ENCODE measurements at places on chromosomes 12 and 14. TPM values are rescaled to one million over a fixed set of nuclear protein-coding genes. Genes with fewer than 3 reads are reported as not detected.

- DNase-seq, result no peak
These were observed 36.0 kb upstream of the GLIPR1 start for GRCh38 chr12:75444429-75445136.

- peak; percentile 54 for DNase-seq
These were observed 417.1 kb downstream of the AEBP2 start for GRCh38 chr12:19856389-19856788.

DNA sequence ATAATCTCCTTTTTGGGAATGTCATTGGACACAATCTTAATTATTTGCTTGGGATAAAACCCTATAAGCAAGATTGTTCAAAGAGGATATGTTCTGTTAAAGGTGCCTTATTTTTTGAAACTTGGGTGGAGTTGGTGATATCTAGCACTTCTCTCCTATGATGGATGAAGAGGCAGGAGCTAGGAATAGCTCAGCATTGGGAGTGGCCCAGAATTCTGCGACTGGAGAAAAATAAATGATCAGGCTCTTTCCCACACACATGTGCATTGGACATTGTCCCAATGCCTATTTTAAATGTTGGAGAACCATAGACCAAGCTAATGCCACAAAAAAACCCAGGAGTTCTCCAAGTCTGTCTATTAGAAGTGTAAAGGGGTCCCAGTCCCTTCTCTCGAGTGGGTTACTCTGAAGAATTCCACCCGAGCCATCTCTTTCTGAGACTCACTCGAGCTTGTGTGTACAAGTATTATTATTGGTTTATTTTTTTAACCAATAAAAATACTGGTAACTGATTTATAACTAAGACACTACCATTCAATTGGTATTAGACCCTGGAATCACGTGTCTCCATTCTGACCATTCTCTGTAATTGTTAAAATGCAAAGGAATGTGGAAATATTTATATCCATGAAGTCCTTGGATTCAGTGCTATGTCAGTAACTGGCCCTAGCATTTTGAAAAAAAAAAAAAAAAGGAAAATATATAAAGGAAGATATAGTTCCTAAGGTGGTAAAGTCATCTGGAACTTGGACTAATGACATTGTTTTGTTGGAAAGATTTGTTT, 437.5 kb upstream of the TMEM132C start:
- peak; percentile 11 for DNase-seq

- DNase-seq, result no peak
These were observed 272.6 kb downstream of the CCER1 start for GRCh38 chr12:90682398-90682797.

GRCh38 chr12:8823565-8824300, 1.3 kb downstream of the A2ML1 start:
- peak; percentile 48 for DNase-seq

- no peak for DNase-seq
These were observed 57.7 kb upstream of the LDHB start for GRCh38 chr12:21715386-21715785.

- no peak for DNase-seq
These were observed 93.9 kb upstream of the AMN1 start for GRCh38 chr12:31822761-31823160.

DNA sequence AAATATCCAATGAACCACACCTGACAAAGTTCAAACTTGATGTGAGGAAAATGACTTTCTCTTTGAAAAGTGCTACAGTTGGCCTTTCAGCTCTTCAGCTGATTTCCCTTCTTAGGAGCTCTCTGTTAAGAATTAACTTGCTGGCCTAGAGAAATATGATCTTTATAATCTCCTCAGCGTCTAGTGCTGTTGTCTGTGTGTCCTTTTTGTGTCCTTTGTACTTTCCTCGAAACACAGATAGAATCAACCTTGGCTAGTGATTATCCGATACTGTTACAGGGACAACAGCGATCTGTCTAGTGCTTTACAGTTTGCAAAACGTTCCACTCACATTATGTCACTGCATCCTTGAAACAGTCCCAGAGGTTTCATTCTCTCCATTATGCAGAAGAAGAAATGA, 162.8 kb upstream of the RMST start:
- DNase-seq, result no peak

DNA sequence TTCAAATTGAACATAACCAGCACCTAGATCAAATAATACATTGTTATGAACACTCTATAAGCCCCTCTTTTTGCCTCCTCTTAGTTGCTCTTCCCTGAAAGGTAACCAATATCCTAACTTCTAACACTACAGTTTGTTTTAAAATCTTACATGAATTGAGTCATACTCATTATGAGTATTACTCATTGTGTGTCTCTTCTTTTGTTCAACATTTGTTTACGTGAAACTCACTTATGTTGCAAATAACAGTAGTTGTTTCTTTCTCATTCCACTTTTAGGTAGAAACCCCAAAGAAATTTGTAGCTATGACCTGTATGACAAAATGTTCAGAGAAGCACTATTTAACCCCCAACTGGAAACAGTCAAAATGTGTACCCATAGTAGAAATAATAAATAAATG, 6.6 kb downstream of the LRRC9 start:
- no peak for DNase-seq

GRCh38 chr12:71266606-71267005, 108.8 kb upstream of the TSPAN8 start:
- DNase-seq, result peak; percentile 47

- no peak for DNase-seq
These were observed 781.7 kb downstream of the TRHDE start for GRCh38 chr12:73053893-73054292.

- DNase-seq, result peak; percentile 95
These were observed 858 bp upstream of the ANKRD13A start for GRCh38 chr12:109998241-109998903.

DNA sequence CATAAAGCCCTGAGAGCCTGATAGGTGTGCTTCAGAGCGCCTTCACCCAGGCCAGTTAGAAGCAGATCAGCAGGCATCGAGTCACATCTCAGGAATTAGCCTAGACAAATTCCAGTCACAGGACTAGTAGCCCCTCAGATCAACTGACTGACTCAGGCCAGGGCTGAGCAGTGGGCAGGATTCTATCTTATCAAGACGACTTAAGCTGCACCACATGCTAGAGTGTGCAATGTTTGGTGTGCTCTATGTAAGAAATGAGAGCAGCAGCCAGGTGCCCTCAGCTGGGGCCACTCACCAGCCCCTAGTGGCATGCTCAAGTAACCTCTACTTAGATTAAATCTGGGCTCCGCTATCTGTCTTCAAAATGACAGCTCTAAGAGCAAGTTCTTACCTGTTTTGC, 19.7 kb upstream of the NGB start:
- no peak for DNase-seq

GRCh38 chr12:115364921-115365320, 680.9 kb upstream of the TBX3 start:
- no peak for DNase-seq

- no peak for DNase-seq
These were observed 74.3 kb downstream of the SRGAP1 start for GRCh38 chr12:63918800-63919300.

GRCh38 chr14:31419967-31420318, 407 bp downstream of the HEATR5A start:
- DNase-seq, result peak; percentile 57

DNA sequence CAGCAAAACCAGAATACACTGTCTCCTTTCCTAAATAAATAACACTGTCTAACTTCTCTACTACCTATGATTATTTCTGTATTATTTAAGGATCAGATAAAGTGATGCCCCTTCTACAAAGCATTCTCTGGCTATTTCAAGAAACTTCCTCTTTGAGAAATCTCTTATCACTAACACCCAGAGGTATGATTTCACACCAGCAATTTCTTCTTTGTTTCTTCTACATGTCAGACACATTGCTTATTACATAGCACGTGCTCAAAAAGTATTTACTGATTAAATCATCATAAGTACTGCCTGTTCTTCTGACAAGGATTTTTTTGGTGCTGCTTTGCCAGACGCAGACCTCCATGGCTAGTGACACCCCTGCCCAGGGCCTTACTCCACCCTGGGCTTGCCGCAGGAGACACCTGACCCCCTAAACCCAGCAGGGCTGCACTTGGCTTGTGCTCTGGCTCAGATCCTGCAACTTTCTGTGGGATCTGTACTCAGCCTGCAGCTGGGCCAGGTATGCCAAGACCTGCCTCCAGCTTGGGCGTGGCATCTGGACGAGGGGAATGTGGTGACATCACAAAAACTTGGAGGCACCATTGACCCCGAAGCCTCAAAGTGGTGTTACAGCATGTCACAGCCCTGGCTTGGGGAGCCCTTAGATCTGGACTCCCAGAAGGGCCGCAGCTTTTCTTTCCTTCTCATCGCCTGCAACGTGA, 15.4 kb upstream of the HIGD1C start:
- no peak for DNase-seq

GRCh38 chr12:80419644-80420043, 24.4 kb upstream of the PTPRQ start:
- peak; percentile 64 for DNase-seq

The ACYP1 gene
- total RNA-seq, result 14.6 TPM

The KERA gene
- 81.0 TPM for total RNA-seq

The VASH1 gene
- total RNA-seq, result 13.1 TPM

The CLEC2D gene
- 12.4 TPM for total RNA-seq

The CCDC184 gene
- total RNA-seq, result 1.2 TPM

The WNT5B gene
- total RNA-seq, result 16.1 TPM

The TPH2 gene
- 0.10 TPM for total RNA-seq

The SYCP3 gene
- total RNA-seq, result not detected

The NUAK1 gene
- total RNA-seq, result 31.5 TPM

The KCNH5 gene
- 0.21 TPM for total RNA-seq

The RHOF gene
- total RNA-seq, result 7.8 TPM

The JPH4 gene
- total RNA-seq, result 1.1 TPM

The IL22 gene
- not detected for total RNA-seq

The PEX5 gene
- total RNA-seq, result 66.1 TPM

The CDKN3 gene
- 34.8 TPM for total RNA-seq

The TAS2R13 gene
- 3.2 TPM for total RNA-seq

The TAS2R20 gene
- total RNA-seq, result 8.2 TPM
